Stimulated activated CD4-positive, alpha-beta T cell treated with anti-CD3 and anti-CD28 coated beads, Interleukin-4, amount 100 ng/mL, for 24 hours (primary cell): ENCODE measurements at places on chromosomes 16 and 17.

- no peak for DNase-seq
Observed at GRCh38 chr17:76840443-76840767, 27.8 kb upstream of the MGAT5B start.

- DNase-seq, result no peak
Observed at GRCh38 chr17:74763565-74764387, 12.4 kb downstream of the NAT9 start.

GRCh38 chr16:14007450-14007849, 63.7 kb upstream of the MRTFB start:
- DNase-seq, result no peak

GRCh38 chr17:72518753-72519597, 398.2 kb downstream of the SOX9 start:
- no peak for DNase-seq

GRCh38 chr16:5060073-5060641, 5.6 kb downstream of the C16orf89 start:
- no peak for DNase-seq

DNA sequence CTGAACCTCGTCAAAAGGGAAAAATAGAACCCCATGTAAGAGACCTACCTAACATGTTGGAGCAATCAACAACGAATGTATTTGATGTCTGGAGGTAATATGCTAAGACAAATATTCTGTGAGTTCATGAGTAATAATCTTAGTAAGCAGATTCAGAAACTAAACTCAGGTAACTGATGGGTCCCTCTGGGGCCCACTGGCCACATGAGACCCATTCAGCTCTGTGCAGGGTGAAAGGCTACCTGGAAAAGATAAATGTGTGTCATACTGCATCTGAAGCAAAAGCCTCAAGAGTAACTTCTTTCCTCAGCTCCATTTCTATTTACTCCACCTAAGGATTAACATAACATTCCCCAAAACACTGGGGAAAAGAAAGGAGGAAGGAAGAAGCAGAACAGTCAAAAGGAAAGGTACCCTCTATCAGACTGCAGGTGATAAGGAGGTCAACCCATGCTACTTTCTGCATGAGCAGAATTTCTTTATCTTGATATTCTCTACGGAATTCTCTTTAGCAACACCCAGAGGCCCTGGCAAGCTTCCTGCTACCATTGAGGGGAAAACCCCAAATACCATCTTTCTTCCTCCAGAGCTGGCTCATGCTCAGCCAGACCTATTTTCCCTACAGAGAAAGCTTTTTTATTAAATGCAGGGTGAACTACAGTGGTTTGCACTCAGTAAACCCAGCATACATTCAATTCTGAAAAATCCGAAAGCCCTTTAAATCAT, 37.7 kb upstream of the ABCA6 start:
- no peak for DNase-seq

DNA sequence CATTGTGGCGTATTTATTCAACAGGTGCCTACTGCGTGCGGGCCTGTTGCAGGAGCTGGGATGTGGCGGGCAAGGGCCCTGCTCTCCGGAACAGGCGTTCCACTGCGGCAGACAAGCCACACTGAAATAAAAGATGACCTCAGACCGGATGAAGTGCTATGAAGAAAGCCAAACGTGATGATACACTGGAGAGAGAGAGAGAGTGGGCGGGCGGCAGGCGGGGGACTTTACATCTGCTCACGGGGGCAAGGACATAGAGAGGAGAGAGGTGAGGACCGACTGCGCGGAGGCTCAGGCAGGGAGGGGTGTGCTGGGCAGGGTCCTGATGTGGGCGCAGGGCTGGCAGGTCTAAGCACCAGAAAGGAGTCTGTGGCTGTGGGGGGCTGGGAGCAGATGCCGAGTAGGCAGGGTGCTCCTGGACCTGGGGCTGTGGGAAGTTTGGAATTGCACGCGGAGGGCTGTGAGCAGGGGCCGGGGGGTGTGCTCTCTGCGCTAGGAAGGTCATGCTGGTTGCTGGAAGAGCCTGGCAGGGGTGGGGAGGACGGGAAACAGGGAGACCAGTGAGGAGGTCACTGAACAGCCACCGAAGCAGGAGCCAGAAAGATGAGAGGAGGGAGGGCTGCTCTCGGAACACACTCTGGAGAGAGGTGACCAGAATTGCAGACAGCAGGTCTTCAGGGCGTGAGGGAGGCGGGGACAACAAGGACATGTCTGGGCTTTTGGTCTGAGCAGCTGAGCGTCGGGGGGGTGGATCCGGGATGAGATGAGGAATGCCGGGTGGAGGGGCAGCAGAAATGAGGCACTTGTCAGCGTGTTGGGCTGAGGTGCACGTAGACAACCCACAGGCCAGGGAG, 9.9 kb downstream of the MXRA7 start:
- no peak for DNase-seq
